ENCODE measurements at places on chromosomes 3 and 15.
A peak's percentile ranks its signal among the peaks of the same experiment; 100 is the strongest.

DNA sequence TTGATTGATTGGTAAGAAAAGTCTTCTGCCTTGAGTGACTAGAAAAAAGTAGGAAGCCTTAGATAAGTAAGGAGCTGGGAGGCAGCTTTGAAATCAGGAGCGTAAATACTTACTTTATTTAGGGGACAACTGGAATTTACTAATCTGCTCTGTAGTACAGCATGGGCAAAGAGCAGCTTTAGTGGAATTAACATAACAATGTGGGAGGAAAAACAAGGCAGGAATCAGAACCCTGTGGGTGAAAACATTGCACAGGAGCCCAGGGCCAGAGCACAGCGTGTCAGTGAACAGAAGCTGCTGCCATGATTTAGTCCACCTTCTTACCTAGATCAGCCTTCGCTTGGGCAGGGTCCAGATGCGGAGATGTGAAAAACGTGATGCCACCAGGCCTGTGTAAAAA is 14.6 kb downstream of the FMN1 start:
- DNase-seq, result no peak

DNA sequence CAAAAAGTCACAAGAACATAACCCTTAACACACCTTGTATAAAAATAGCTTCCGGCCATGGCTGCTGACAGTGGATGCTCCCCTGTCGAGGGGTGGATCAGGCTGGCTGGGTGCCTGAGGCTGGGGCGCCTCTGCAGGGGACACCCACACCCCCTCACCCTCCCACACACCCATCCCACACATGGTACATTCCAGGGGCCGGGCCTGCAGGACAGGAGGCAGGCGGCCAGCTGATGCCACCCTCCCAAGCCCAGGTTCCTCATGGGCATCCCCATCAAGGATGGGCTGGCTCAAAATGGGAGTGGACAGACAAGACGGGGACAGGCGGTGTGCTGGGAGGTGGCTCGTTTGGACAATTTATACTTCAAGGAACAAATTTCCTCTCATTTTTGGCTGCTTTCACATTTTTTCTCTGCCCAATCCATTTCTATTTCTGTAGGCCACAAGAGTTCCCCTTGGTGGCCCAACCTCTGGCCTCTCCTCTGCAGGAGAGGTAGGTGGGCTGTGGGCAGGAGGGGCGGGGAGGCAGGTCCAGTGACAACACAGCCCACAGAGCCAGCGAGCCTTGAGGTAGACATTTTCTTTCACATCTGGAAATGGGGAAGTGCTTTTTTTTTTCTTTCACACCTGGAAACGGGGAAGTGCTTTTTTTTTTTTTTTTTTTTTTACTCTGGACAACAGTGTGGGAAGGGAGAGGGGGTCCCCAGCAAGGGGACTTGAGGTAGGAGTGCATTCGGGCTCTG is 23.3 kb downstream of the RNU5B-1 start:
- no peak for DNase-seq

GRCh38 chr3:195179776-195180489 is 91.0 kb downstream of the XXYLT1 start:
- no peak for DNase-seq

DNA sequence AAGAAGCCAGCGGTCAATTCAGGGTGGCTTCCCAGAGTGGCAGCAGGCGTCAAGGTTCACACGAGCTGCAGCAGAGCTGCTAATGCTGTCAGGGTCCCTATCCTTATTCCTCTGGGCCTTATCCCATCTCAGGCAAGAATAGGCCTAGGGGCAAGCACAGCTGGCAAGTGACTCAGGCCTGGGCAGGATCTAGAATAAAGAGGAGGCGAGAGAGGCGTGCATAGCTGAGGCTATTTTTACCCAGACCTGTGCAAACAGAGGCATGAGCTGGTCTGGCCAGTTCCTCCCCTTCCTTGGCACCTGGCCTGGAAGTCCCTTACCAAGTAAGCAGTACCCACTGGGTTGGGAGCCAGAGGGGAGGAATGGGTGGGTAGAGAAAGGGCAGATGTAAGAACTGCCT is 12.2 kb upstream of the VIPR1 start:
- peak; percentile 74 for DNase-seq

- no peak for DNase-seq
Measured at GRCh38 chr3:149376718-149377407, 586 bp downstream of the TM4SF1 start.

DNA sequence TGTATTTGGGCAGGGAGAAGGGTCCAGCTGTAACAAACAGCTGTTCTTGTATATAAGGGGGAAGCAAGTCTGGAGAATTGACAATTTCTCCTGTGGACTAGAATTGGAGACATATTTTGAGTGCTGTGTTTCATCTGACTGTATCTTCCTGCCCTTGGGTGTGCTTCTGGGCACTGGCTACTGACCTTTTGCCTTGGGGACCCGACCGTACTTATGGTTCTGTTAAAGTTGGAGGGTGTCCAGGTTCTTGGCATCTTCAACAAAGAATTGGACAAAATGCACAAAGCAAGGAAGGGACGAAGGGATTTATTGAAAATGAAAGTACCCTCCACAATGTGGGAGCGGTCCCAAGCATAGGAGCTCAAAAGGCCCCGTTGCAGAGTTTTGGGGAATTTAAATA is 31.0 kb downstream of the MAP2K1 start:
- DNase-seq, result no peak

DNA sequence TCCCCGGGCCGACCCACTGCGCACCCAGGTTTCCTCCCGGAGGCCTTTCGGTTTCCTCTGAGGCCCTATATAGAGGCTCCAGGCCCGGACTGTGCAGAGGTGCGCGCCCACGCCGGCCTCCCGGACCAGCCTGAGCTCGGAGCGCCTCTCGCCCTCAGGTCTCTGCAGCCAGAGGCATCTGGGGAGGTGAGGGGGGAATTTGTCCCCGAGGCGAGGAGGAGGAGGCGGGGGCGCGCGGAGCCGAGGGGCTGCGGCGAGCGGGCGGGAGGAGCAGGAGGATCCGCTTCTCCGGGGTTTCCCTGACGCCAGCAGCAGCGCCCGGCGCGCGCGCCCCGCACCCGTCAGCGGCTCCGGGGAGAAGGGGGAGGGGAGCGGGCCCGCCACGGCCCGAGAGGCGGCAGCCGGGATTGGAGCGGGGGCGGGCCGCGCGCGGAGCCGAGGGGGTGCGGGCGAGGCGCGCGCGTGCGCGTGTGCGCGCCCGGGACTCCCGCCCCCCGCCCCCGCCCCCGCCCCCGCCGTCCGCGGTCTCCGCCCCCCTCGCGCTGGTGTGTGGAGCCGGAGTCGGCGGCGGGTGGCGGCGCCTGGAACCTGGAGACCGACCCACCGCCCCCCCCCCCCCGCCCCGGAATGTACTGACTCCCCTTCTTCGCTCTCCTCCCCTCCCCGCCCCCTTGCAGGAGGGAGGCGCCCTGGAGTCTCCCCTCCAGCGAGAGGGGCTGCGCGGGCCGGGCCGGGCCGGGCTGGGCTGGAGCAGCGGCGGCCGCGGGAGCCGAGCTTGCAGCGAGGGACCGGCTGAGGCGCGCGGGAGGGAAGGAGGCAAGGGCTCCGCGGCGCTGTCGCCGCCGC is at the start of gene NEO1:
Gene NEO1, plus strand, starts transcription at position 657 of the 846 bp plus-strand sequence. CDS start 213 bp downstream, outside the sequence.
- peak; percentile 79 for DNase-seq

- no peak for DNase-seq
Measured at GRCh38 chr15:39789736-39790135, 7.1 kb upstream of the FSIP1 start.

DNA sequence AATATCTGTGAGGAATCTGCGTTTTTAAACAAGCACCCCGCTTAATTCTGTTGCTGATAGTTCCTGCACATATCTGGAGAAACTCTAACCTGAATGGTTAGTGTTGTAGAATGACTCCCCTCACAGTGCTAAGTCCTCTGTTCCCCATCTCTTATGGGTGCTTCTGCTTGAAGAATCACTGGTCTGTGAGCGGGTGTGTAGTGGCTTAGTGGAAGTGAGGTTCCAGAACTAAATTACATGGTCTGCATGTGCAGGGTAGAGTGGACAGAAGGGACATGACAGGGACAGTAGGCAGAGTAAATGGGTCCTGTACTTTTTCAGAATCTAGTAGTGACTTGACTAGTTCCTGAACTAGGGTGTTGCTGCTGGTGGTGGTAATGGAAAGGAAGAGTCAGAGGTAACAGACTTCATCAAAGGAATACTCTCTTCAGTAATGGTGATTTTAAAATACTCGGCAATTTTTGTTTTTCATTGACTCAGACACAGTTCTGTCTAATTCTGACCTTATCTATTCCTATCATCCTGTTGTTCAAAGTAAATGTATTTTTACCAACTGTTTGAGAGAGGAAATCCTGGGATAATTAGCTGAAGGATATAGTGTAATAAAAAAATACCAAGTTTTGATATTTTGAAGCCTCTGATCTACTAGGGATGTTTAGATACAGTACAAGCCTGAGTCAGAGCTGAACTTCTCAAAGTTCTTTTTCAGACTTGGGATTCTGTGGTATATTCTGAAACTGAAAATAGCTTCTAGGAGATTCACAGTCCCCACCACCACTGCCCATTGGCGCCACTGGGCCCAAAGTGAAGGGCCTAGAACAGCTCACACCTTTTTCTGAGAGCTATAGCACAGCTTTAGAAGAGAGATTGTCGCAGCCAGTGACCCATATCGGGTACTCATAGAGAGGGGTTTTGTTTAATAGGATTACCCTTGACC is 55.5 kb downstream of the FNDC3B start:
- DNase-seq, result no peak

- no peak for DNase-seq
Measured at GRCh38 chr3:87288446-87288845, 12.1 kb upstream of the POU1F1 start.

- DNase-seq, result no peak
Measured at GRCh38 chr3:127785711-127786265, 36.5 kb downstream of the MGLL start.
